ENCODE measurements at places on chromosomes 1 and 21. TPM values are rescaled to one million over a fixed set of nuclear protein-coding genes. Genes with fewer than 3 reads are reported as not detected.

GJA4 gene
- total RNA-seq, result 0.48 TPM

ATP6V1G3 gene
- total RNA-seq, result not detected

SEMA4A gene
- 3.4 TPM for total RNA-seq

KIRREL1 gene
- 71.6 TPM for total RNA-seq

FAM177B gene
- total RNA-seq, result not detected

RAB25 gene
- total RNA-seq, result 69.4 TPM
